Ureter (tissue), 1 donor: ENCODE measurements at places on chromosomes 1 and 21. TPM values are rescaled to one million over a fixed set of nuclear protein-coding genes. Genes with fewer than 3 reads are reported as not detected.

CD1D gene
- total RNA-seq, result 1.7 TPM

- no peak for DNase-seq
These were observed 215.3 kb upstream of the NFIA start for GRCh38 chr1:60866917-60867531.

DNA sequence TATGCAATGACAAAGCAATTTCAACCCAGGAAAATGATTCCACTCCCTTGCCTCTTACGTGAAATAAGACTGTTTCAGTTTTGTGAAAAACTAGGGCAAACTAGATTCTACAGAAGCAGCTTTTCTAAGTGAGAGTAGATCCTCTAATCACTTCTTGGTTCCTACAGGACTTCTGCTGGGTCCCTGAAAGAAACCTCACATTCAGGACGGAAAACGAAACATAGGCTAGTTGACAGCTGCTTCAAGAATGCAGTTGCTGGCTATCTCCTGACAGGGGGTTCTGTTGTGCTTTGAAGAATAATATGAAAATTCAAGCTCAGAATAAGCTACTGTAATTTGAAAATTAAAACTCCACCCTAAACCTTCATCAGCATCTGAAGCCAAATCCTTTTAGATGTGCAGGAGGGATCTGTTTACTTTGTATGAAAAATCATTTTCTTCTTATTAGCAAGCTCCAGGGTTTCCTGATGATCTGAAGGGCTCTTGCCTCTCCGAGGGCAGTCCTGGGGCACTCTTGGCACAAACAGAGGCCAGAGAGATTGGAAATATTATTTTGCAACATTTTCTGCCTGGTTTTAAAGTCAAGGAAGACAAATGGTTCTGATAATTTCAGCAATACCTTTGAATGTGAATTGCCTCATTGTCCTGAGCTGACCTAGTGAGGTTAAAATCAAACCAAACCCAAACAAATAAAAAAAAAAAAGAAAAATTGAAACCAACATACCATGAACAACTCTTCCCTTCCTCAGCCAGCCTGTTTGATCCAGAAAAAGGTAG, 55.0 kb downstream of the NTMT2 start:
- DNase-seq, result no peak

PROK1 gene
- 9.3 TPM for total RNA-seq

DNA sequence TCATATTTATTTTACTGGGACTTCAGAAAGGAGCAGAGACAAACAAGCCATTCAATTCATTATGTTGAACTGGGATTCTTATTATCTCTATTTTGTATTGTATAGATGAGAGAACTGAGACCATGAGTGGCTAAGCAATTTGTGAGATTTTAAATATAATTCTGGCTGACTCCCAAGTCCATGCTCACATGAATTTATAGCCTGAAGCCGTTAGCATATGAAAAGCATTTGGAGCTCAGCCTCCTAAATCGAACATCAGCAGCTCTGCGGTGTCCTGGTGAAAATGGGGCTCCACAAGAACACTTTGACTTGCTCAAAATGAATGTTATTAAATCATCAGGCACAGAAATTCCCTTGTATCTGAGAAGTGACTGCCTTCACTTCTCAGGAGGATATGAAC, 96.8 kb upstream of the DPT start:
- DNase-seq, result no peak

- DNase-seq, result no peak
These were observed 11.6 kb upstream of the LMNA start for GRCh38 chr1:156102633-156103511.

DNA sequence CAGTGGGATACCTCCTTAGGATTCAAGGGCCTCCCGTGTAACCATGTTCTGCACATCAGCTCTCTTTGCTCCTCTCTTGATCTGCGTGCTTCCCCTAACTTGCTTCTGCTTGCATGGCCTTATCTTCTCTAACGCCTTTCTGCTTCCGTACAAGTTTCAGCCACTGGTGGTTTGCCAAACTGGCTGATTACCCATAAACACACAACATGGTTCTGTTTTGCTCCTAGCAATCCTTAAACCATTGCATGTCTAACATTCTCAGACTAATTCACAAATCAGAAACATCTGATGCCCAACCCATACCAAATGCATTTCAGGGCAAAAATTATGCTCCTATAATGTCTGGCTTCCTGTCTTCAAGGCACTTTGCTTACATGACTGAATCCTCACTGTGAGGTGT, 166.4 kb downstream of the PBX1 start:
- no peak for DNase-seq

AIRE gene
- total RNA-seq, result not detected

DNA sequence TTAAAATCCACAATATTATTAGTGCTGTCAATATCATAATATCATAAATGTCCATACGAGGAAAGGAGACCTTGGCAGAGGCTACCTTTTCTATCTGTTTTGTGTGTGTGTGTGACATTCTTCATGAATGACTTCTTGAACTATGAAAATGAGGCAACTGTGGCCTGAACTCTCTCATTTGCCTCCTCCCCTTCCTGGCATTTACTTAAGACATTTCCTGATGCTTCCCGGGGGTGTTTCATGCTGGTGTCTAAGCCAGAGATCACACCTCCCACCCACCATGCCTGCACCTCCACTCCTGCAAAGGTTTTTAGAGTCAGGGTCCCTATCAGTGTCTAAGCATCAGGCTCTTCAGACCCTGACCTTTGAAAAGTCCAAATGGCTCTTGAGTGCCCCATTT, 420.9 kb downstream of the KIF26B start:
- DNase-seq, result no peak

GOLPH3L gene
- total RNA-seq, result 52.6 TPM

- DNase-seq, result no peak
These were observed 16.8 kb downstream of the VPS13D start for GRCh38 chr1:12246584-12246983.

DNA sequence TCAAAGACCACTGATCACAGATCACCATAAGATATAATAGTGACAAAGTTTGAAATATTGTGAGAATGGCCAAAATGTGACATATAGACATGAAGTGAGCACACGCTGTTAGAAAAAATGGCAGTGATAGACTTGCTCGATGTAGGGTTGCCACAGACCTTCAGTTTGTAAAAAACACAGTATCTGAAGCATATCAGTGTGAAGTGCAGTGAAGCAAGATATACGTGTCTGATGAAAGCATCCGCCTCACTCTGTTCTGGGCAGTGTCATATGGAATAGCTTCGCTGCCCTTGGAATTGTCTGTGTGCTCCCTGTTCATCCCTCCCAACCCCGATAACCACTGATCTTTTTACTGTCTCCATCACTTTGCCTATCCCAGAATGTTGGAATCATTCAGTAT, 50.7 kb downstream of the GALNT2 start:
- no peak for DNase-seq

DNA sequence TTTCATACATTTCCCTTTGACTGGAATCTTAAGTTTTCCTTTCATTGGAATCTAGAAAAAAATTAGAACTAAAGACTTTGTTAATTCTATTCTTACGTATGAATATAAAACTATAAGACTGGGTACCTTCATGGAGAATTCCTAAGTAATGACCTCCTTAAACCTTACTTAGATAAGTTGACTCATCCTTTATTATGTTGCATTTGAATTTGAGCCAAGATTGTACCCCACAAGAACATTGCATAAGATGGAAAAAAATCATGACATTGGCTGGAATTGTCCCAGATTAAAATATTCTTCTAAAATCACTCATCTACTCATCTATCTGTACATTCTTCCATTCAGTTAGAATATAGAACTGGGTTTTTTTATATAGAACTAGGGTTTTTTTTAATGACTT, 137.4 kb downstream of the C1orf21 start:
- DNase-seq, result no peak

GRCh38 chr1:9112961-9113880, 15.7 kb downstream of the GPR157 start:
- peak; percentile 54 for DNase-seq

LEPROT gene
- total RNA-seq, result 87.7 TPM

DNA sequence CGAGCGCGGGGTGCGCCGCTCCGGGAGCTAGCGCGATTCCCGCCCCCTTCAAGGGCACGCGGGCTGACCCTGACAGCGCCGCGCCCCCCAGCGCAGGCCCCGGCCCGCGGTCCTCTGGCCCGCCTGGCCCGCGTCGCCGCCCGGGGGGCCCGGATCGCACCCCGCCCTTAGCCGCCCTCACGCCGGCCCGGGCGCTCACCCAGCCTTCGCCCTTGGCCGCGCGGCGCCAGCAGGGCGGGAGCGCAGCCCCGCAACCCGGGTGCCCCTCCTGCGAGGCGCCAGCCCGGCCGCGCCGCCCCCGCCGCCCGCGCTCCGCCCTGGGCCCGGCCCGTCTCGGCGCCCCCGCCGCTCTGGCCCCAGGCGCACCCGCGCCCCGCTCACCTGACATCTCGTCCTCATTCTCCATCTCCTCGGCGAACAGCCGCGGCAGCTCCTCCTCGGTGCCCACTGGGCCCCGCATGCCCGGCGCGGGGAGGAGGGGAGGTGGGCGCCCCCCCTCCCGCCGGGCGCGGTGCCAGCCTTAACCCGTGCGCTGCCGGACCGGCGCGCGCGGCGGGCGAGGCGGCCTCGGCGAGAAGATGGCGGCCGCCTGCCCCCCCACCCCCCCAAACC, 451 bp downstream of the CHD5 start:
- DNase-seq, result no peak

DNA sequence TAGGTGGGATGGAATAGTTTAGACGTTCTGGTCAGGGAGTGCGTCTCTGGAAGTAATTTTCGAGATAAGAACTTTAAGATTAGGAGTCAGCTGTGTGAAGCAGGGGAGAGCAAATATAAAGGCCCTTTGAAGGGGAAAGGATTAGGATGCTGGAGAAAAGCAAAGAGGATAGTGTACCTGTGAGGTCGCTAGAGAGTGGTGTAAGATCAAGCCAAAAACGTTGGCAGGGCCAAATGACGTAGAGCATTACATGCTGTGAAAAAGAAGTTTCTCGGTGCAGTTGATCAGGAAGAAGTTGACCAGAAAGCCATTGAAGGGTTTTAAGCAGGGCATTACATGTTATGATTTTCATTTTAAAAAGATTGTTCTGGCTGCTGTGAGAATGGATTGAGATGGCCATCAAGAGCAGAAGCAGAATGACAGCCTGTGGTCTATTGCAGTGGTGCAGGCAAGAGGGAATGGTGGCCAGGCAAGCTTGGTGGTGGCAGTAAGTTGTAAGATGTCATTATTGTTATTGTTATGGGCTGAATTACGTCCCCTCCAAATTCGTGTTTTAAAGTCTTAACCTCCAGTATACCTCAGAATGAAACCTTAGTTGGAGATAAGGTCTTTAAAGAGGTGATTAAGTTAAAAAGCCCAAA, 113.6 kb upstream of the KIF26B start:
- DNase-seq, result no peak

DNA sequence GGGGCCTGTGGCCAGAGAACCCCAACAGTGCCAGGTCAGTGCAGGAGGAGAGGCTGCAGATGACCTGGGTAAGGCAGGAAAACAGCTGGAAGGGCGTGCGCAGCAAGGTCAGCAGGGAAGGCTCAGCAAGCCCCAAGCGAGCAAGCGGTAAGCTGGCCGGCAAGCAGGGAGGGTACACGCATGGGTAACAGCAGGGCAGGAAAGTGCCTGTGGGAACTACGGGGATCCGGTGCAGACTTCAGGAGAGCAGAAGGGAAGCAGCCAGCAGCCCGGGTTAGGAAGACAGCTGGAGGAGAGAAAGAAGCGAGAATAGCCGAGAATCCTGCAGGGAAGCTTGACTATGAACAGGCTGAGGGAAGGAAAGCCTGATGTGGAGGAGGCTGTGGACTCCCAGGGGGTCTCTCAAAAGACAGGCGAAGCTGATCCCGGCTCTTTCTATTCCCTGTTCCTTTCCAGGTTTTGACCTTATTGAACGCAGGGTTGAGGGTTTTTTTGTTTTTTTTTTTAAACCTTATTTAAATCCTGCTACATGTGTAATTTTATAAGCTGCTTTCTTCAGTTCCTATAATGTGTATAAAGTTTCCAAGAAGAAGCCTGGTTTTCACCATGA, 20.9 kb downstream of the UMODL1 start:
- DNase-seq, result no peak

DNA sequence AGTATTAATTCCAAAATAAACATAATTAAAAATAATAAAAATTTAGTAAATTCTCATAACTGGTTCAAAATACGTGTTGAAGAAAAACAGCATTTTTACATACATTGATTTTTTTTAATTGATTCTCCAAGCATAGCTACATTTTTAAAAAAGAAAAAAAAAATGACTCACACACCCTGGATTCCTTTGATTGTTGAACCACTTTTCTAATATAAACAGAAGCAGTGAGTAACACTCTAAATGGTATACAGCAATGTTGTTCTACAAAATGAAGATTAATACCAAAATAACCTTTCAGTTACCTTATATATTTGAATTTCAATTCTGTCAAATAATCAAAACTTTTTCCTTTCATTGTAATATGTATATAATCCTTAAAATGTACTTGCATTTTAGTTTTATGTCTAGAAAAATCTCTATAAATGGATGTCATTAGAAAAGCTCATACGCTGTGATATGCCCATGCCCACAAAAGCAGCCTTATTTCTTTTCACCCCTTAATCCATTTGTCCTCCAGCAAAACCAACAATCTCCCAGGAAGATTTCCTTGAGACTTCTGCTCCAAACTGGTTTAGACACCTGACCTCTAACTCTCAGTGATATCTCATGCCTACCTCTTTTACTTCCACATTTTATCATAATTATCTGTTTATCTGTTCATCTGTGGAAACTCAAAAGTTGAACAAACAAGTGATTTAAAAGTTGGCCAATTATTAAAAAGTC, 246.4 kb upstream of the NR5A2 start:
- no peak for DNase-seq

- DNase-seq, result no peak
These were observed 247.9 kb upstream of the B3GALT2 start for GRCh38 chr1:193434319-193434718.

THEM5 gene
- total RNA-seq, result not detected

DNA sequence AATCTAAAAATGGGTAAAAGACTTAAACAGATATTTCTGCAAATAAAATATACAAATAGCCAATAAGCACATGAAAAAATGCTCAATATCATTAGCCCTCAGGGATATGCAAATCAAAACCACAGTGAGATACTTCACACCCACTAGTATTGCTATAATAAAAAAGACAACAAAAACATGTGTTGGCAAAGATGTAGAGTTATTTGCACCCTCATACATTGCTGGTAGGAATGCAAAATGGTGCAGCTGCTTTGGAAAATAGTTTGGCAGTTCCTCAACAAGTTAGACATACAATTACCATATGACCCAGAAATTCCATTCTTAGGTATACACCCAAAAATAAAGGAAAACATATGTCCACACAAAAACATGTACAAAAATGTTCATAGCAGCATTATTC, 30.2 kb downstream of the ZZZ3 start:
- DNase-seq, result no peak

GRCh38 chr1:212302745-212303383, 17.7 kb downstream of the PPP2R5A start:
- DNase-seq, result no peak

- DNase-seq, result no peak
These were observed 21.0 kb downstream of the DYNLT5 start for GRCh38 chr1:66773227-66773626.

GRCh38 chr1:107669996-107670395, 295.0 kb downstream of the VAV3 start:
- DNase-seq, result peak; percentile 86

GRCh38 chr1:247409869-247410544, 6.0 kb upstream of the NLRP3 start:
- DNase-seq, result no peak

CCSAP gene
- total RNA-seq, result 3.6 TPM

- no peak for DNase-seq
These were observed 41.7 kb downstream of the TMEM53 start for GRCh38 chr1:44632598-44632997.

CCDC18 gene
- total RNA-seq, result 3.8 TPM

RGS1 gene
- 50.0 TPM for total RNA-seq
